T-cell (primary cell): ENCODE measurements at places on chromosomes 11 and 22.

GRCh38 chr11:121341609-121342008 lies 49.0 kb downstream of the SC5D start:
- no peak for DNase-seq

DNA sequence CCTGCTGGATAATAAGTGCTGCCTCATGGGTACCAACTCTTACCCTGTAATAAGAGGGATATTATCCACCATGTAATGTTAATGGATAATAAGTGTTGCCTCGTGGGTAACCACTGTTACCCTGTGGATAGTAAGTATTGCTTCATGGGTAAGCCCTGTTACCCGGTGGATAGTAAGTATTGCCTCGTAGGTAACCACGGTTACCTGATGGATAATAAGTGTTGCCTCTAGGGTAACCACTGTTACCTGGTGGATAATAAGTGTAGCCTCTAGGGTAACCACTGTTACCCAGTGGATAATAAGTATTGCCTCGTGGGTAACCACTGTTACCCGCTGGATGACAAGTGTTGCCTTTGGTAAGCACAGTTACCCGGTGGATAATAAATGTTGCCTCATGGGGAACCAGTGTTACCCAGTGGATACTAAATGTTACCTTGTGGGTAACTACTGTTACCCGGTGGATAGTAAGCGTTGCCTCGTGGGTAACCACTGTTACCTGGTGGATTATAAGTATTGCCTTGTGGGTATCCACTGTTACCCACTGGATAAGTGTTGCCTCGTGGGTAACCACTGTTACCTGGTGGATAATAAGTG lies 18.6 kb upstream of the NXPE4 start:
- DNase-seq, result no peak

GRCh38 chr22:18975434-18976196 lies 39.5 kb upstream of the PRODH start:
- DNase-seq, result no peak

- DNase-seq, result no peak
These were observed 12.4 kb upstream of the DSCAML1 start for GRCh38 chr11:117809236-117810055.

DNA sequence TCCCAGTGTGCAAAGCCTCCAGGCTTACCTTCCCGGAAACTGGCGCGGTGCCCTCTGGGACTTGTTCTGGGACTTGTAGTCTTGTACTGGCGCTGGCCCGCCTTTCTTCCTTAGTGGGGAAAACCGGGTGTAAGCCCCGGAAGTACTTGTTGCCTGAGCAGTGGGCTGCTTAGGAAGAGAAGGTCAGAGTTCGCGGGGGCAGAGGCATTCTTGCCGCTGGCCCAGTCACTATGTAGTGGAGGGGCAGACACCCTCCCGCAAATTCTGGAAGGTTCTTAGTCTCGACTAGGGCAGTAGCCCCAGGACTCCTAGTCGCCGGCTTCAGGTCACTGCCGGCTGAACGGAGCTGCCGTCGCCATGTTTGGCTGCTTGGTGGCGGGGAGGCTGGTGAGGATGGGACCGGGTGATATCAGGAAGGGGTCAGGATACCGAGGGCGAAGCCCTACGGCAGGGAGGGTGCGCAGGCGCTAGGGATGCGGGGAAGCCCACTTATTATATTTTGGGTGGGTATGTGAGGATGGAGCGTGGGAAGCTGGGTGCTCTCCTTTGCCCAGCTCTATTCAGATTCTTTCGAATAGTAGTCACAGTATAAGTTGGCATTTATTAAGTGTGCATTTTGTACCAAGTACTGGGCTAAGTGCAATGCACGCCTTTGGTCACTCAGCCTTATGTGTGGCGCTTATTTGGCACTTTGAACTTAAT lies at the start of gene HIKESHI:
TSS of gene HIKESHI (plus strand) at position 149 of the 702 bp plus-strand sequence. CDS start at position 358, 209 bp downstream.
- DNase-seq, result peak; percentile 91
